ENCODE measurements at places on chromosomes 6 and 20.

DNA sequence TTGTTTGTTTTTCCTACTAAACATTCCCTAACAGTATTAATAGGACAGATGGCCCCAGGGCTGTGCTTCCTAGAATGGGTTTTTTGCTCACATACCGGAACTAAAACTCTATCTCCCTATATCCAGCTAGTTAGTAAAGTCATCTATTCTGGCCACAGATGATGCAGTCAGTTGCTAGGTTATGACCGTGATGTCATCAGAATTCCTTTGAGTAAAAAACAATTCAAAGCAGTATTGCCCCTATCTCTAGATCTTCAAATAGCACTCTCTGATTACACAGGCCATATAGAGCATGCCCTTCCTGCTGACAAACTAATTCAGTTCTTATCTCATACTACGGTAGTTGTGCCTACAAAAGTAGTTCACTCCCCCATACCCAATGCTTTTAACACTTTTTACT is 17.9 kb upstream of the ZNF451 start:
- no peak for DNase-seq

GRCh38 chr20:38130687-38131587 is 34.1 kb downstream of the TGM2 start:
- DNase-seq: no peak

DNA sequence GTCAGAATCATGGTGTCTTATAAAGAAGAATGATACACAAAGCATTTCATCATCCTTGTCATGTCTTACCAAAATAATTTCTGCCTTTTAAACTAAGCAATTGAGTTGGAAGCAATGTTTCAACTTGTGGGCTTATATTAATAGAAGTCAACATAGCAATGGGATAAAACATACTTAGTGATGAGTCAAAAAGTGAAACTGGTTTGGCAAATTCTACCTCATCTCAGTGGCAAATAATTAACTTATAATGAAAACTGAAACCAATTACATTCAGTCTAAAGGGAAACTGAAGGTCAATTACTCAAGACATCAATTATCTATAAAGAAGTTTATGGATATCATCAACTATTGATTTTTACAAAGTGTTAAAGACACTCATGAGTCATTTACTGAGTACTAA is 463.8 kb downstream of the BMP2 start:
- DNase-seq: no peak

GRCh38 chr20:16257021-16257420 is 316.2 kb downstream of the KIF16B start:
- DNase-seq: no peak

DNA sequence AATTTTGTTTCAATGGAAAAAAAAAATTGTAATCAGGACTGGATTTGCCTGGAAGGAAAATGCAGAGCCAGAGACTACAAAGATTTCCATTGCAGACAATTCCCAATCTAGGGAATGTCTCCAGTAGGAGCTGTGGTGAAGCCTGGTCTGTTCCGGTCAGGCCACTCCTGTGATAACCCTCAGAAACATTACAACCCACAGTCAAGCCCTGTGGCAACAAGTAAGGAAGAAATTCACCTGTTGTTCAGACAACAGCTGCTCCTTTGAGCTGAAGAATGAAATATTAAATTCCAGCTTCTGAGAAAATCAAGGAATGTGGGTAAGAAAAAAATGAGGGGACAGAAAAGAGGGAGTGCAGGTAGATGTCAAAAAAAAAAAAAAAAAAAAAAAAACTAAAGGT is 8.0 kb downstream of the PRKN start:
- no peak for DNase-seq

DNA sequence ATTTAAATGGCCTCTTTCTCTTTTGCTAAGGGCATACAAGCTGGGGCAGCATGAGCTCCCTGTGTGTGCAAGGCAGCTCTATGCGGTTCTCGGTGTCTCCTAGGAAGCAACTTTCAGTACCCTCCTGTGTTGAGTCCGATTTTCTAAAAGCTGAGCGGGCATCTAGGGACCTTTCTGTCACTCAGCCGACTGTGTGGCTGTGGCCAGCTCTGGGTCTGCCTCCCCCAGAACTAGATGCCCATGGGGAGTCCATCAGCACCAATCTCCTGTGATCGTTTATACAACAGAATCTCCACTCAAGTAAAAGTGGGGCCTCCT is 7.5 kb downstream of the NELFCD start:
- no peak for DNase-seq

DNA sequence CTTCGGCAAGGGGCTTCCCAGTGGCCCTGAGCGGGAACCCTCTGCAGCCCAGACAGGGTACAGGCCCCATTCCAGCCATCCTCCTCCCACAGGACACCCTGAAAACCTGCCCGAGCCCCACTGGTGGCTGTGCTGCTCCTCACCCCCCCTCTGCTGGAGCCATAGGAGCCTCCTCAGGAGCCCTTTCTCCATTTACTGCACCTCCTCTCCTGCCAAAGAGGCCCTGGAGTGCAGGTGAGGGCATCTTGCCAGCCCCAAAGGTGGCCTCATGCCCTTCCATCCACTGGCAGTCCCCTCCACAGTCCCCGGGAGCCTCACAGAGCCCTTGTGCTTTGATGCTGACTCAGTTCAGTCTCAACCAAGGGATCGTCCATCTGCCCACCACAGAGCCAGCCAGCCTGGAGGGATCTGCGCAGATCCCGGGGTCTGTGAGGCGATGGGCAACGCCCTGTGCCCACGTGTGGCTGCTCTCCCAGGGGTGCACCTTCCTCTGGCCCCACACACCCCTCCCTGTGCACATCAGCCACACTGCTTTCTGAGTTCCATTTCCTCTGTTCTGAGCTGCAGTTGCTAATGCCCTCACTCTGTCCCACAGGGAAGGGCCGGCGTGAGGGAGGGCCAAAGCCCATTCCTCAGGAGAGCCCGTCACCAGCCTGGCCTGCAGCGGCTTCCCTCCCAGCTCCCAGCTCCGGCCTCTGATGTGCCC is 228.5 kb downstream of the DLL1 start:
- DNase-seq: no peak

DNA sequence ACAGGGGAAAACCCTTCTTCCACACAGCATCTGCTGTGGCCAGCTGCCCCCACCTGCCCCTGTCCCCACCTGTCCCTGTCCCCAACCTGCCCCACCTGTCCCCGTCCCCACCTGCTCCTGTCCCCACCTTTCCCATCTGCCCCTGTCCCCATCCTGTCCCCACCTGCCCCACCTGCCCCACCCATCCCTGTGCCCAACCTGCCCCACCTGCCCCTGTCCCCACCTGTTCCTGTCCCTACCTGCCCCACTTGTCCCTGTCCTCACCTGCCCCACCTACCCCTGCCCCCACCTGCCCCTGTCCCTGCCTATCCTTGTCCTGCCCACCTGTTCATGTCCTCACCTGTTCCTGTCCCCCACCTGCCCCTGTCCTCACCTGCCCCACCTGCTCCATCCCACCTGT is 6.4 kb upstream of the MYT1 start:
- no peak for DNase-seq

DNA sequence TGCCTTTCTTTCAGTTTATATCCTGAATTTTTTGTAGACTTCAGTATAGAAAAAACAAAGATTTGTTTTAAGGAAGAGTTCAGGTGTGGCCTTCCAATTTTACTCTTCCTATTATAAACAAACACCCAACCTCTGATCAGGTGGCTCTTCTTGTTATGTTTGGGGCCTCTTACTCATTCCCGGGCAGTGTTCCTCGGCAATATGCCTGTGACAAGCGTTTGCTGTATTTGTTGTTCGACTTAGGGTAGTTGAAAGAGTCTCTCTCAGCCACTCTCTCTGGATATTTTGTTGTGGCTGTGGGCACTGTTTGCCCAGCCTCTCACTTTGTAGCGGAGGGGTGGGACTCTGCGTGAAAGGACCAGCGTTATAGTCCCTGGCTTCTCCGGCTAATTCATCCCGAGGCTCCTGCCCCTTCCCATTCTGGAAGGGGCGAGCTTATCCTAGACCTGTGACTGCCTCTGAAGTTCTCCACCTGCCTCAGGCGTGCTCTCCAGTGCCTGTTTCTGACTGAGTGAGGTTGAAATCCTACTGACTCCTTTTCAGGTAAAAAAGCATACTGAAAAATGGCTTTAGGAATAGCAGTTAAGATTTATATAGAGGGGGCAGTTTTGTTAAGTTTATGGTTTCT is 97.4 kb downstream of the PLCB4 start:
- DNase-seq: no peak
